ENCODE measurements at places on chromosomes 3 and 15.

- DNase-seq: no peak
Observed at GRCh38 chr15:89307046-89307587, 27.5 kb downstream of the POLG start.

GRCh38 chr3:188956839-188957489 is 214.8 kb upstream of the TPRG1 start:
- no peak for DNase-seq

- no peak for DNase-seq
Observed at GRCh38 chr3:168645180-168645579, 549.5 kb upstream of the GOLIM4 start.

- no peak for DNase-seq
Observed at GRCh38 chr3:45135959-45136358, 10.2 kb downstream of the CDCP1 start.

DNA sequence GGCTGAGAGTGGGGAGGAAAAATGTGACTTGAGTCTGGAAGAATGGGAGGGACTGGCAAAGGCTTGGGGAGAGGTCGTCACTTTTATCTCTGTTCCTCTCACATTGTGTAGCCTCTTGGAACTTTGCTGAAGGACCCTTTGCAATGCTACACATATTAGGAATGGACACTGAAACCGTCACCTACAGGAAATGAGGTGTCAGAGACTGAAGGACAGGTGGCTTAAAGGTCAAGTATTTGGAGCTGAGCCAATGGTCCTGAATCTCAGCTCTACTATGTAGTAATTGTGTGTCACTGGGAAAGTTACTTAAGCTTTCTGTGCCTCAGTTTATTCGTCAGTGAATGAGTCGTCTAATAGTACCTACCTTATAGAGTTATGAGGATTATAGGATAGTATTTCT is 14.7 kb downstream of the MCTP2 start:
- DNase-seq: no peak

GRCh38 chr15:48031973-48032372 is 88.8 kb upstream of the SLC24A5 start:
- DNase-seq: no peak

- DNase-seq: no peak
Observed at GRCh38 chr3:60536420-60536819, 714.8 kb downstream of the FHIT start.

- no peak for DNase-seq
Observed at GRCh38 chr3:185928496-185928895, 9.3 kb downstream of the TRA2B start.

GRCh38 chr3:72432246-72432645 is 416.0 kb downstream of the SHQ1 start:
- no peak for DNase-seq

DNA sequence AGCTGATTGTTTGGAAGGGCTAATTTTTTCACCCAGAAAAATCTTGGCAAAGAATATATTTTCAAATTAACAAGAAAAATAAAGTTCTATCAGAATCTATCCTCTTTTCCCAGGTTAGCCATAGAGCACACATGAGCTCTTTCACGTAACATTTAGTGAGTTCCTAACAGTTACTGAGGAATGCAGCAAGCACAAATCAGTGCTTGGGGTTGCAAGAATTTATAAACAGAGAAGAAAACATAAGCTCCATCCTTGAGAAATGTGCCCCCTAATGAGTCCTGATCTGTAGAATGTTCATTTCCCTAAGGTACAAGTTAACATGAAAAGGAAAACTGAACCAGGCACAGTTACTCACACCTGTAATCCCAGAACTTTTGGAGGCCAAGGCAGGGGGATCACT is 13.9 kb downstream of the EOGT start:
- no peak for DNase-seq

- DNase-seq: peak; percentile 65
Observed at GRCh38 chr15:41659855-41660234, 360 bp upstream of the MGA start.

- DNase-seq: no peak
Observed at GRCh38 chr3:169591983-169592644, 71.4 kb downstream of the MECOM start.

DNA sequence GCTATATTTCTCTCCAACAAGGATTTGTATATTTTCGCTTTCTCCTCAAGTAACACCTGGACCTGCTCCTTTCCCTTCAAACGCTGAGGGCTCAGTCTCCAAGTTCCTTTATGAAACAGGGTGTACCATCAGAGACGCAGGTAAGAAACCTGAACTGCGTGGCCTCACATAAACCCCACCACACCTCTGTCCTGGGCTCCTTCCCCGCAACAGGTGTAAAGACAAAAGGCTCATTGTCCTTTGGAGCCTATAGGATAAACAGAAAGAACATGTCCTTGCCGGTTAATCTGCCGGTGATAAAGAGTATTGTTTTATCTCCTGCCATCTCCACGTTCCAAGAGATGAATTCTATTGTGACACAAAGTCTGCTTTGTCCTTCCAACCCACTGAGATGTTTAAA is 111.8 kb upstream of the ADAMTS9 start:
- no peak for DNase-seq

DNA sequence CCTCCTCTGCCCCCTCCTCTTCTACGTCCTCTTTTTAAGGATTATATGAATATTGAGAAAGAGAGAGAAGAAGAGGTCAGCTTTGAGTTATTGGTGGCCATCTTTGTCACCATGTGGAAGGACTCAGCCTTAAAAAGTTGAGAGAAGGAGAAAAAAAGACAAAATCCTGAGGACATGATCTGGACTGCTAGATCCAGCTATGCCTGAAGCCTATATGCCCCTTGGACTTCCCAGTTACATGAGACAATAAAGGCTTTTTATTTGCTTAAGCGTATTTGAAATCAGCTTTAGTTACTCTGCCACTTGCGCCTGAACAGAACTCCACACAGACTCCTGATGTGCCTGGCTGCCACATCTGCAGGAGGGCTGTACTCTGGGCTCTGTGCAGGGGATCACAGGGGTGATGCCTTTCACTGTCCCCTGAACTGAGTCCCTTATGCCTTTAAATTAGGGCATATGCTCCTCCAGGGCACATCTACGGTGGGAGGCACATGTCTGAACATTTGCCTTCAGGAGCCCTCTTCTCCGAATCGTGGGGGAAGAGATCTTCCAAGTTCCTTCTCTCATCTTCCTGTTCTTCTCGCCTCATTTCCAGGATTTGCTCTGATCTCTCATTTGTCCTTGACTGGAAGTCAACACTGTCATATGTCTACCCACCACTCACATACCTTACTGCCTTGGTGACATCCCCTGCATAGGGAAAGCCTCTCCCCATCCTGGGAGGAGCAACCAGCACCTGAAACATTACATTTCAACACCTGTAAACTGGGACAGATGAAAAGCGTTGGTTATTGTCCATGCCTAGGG is 14.0 kb upstream of the PLA2G4E start:
- DNase-seq: no peak

GRCh38 chr3:107985496-107985895 is 105.3 kb downstream of the CD47 start:
- no peak for DNase-seq

DNA sequence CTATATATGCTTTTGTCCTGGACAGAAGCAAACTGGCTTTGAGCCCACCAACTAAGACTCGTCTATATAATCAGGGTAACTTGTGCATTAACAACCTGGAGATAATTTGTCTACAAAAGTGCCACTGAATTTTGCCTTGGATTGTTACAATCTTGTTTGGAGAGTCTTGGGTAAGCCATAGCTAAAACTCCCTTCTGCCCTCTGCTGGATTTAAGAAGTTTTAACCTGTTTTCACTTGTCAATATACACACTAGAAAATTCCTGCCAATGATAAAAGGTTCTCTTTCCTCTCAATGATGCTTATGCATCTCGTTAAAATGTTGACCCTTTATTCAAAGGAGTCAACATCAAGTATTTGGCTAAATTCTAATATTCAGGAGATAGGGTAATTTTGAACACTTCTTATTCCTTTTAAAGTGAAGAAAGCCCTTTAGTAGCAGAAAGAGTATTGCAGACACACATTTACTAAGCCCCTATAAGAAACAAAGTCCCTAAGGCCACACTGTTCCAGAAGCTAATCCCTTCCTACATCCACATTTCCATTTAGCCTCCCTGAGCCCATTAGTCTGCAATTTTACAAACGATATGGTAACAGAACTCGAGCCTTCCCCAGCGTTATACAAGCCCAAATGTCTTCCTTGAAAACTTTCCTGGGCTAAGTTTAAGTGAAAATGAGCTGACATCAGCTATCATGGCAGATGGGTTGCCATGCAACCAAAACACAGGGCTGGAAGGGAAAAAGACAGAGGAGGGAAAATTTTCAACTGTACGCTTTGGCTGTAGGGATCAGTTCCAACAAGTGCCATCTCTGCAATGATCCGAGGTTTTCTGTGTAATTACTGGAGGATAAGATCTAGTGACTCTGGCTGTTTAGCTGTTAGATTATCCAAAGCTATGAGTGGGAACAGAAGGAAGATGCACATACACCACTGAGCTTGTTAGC is 75.9 kb upstream of the FGF12 start:
- DNase-seq: no peak

GRCh38 chr3:188360364-188360881 is 206.5 kb downstream of the LPP start:
- DNase-seq: no peak

GRCh38 chr15:31330111-31330785 is 3.6 kb downstream of the KLF13 start:
- DNase-seq: no peak

DNA sequence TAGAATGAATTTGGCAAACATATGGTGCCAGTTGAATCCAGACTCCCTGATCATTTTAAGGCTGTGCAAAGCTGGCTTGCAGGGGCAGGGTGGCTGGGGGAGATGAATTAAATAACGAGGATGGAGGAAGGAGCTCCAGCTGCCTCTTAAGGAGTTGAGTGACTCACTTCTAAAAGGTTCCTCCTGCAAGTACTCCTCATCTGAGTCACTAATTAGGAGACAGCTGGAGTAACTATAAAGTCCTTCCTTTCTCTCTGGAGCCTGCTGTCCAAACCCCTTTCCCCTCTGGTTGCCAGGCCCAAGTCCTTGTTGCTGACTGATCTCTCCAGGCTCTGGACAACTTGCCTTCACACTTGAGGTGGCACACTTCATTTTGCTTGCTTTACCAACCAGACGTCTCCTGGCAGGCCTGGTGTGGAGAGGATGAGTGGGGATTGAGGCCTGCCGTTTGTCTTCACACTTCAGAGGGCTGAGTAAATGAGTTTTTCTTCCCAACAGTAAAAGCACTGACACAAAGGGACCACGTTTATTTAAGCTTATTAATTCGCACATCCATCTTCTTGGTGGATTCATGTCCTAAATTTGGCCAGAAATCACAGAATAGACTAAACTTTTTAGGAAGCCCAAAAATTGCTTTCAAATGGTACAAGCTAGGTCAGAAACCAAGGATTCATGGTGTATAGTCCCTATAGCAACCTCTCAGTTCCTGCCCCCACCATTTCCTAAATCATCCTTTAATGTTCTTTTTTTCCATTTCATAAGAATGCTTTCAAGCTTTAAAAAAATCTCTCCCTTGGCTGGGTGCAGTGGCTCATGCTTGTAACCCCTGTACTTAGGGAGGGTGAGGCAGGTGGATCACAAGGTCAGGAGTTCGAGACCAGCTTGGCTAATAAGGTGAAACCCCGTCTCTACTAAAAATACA is 90.5 kb upstream of the MYRIP start:
- DNase-seq: no peak

DNA sequence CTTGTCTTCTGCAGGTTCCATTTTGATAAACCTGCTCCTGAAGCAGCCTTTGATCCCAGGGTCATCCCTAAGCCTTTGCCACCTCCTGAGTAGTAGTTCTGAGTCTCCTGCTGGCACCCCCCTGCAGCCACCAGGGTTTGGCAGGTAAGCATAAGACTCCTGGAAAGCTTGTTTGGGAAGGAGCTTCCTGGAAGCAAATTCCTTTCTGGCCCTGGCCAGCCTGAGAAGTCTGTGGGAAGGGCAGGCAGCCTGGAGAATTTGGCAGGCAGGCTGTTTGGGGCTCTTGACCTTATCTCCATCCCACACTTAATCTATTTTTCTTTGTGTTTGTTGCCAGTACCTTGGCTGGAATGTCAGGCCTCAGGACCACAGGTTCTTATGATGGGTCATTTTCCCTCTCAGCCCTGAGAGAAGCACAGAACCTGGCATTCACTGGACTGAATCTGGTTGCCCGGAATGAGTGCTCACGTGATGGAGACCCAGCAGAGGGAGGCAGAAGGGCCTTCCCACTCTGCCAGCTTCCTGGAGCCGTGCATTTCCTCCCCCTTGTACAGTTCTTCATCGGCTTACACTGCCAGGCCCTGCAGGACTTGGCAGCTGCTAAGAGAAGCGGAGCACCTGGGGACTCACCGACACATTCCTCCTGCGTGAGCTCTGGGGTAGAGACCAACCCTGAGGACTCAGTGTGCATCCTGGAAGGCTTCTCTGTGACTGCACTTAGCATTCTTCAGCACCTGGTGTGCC is 13.4 kb downstream of the ATRIP start:
- no peak for DNase-seq

DNA sequence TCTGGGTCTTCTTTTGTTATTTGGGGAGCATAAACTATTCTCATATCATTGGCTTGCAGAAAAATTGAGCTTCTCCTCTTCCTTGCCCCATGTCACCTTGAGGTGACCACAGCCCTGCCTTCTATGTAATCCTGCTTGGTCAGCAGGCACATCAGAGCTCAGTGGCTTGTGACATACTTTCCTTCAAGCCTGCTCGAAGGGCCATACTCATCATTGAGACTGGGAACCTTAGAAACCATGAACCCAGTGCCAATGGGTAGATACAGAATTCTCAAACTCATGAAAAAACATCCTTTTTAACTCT is 3.7 kb upstream of the CCR2 start:
- DNase-seq: no peak

DNA sequence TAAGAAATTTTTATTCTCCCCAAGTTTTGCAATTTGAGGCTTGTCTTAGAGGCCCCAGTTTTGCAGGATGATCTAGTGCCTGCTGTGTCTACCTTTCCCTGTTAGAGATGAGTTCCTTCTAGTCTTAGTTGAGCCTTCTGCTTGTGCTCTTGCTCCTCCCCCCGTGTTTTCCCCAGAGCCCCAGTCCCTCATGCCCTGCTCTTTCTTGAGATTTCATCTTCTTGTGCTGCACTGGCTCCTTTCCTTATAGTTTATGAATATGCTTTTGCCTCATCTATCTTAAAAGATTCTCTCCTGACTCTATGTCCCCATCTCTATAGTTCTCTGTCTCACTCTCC is 4.7 kb downstream of the GAP43 start:
- DNase-seq: no peak

GRCh38 chr15:57386976-57387375 is 10.7 kb downstream of the CGNL1 start:
- DNase-seq: no peak

DNA sequence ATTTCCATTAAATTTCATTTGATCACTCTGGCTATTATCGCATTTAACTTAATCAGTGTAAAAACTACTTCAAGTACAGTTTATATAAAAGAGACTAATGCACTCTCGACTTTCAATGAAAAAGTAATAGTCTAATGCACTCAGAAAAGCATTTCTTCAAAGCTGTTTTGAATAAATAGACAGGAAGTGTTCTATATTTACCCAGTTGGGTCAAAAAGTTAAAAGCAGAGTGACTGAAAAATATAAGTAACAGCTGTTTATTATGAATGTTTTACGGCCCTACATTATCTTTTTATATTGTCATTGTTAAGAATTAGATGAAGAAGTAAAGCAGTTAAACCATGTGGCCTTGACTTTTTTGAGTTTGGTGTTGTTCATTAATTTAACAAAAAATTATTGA is 391.8 kb downstream of the ZPLD1 start:
- no peak for DNase-seq

GRCh38 chr3:195929452-195929851 is 21.1 kb upstream of the TNK2 start:
- no peak for DNase-seq
